ENCODE measurements at places on chromosomes 3 and 15.

GRCh38 chr15:63999177-63999576, 47.1 kb downstream of the DAPK2 start:
- DNase-seq = no peak

GRCh38 chr3:73719861-73720260, 95.1 kb upstream of the PDZRN3 start:
- no peak for DNase-seq

GRCh38 chr3:30644615-30645014, 38.2 kb downstream of the TGFBR2 start:
- no peak for DNase-seq

GRCh38 chr15:56180851-56181250, 62.8 kb downstream of the RFX7 start:
- DNase-seq = no peak

DNA sequence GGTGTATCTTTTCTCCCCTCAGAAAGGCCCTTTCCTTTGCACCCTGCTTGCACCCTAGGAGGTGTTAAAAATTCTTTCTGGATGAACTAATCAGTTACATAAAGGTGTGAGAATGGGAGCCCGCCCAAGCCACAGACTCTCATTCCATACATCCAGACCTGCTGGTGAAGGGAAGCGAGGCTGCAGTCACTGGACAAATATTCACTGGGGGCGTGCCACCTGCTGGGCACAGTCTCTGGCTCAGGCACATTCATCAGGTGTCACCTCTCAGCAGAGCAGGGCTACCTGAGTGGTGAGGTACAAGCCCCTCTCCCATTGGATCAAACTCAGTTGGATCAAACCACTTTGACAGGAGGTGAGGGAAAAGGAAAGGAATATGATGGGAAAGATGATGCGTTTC, 52.0 kb downstream of the NTRK3 start:
- no peak for DNase-seq

- DNase-seq = no peak
Measured at GRCh38 chr3:13073326-13074005, at the start of gene IQSEC1. Gene IQSEC1, minus strand, starts transcription at chr3:13073429. Its CDS starts 415 bp downstream, at chr3:13073014.

- no peak for DNase-seq
Measured at GRCh38 chr15:88832820-88833730, 29.8 kb downstream of the ACAN start.

GRCh38 chr15:51341366-51342226, at the start of gene GLDN:
Gene GLDN, plus strand, starts transcription at chr15:51341655. Its CDS starts 30 bp downstream, at chr15:51341685.
- no peak for DNase-seq

DNA sequence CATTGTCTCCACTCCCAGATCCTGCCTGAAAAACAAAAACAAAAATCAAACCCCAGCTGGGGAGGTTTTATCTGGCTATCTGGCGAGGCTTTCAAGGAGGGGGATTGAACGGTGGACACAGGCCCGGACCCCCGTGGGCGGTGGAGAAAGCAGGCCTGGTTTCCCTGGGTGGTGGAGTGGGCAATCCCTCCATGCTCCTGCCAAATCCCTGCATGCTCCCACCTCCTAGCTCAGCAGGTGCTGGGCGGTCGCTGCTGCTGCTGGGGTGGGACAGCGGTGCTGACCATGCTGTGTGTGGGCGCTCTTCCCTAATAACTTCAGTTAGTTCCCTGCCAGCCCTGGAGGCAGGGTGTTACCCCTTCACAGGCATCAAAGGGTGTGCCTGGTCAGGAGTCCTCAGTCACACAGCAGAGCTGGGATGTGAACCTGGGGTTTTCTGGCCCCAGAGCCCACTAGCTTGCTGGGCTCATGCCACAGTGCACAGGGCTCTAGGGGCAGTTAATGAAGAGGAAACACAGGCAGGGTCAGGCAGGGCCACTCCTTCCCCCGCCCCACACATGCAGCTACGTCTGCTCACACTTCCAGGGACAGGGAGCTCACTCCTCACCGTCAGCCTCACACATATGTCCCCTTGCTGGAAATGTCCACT, 15.9 kb upstream of the PLXND1 start:
- DNase-seq = no peak

DNA sequence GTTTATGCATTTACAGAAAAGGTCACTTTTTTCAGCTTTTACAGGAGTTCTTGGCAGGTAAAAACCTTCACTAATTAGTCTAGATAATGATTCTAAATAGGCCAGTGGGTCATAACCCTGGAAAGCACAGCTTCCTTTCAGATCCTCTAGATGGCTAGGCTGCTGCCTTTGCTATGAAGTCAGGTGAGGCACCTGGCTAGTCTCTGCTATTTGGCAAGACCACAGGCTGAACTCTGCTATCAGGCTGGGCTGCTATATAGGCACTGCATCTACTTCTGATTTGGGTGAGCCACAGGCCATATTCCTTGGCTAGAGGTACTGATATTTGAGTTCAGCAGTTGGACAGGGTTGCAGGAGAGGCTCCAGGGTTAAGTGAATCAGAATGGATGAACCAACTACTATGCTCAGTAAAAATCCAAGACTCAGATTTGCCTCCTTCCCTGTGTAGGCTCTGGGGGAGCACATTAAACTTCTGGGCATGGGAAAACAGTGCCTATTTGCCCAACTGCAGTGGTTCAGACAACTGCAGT, 665.7 kb upstream of the TBL1XR1 start:
- no peak for DNase-seq

GRCh38 chr15:38470816-38471215, 16.9 kb downstream of the FAM98B start:
- no peak for DNase-seq

- DNase-seq = no peak
Measured at GRCh38 chr3:100032243-100032642, 82.1 kb downstream of the FILIP1L start.

All from esophagus squamous epithelium (tissue), 5 donors.